ENCODE measurements at places on chromosomes 4 and X.

DNA sequence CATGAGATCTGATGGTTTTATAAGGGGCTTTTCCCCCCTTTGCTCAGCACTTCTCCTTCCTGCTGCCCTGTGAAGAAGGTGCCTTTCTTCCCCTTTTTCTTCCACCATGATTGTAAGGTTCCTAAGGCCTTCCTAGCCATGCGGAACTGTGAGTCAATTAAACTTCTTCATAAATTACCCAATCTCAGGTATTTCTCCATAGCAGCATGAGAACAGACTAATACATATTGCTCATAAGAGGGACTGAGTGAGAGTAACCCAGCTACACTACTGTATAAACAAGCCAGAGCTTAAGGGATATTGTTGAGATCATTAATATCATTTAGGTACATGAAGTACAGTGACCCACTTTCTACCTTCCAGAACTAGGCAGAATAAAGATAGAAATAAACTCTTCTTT, 102.9 kb downstream of the TEX13A start:
- DNase-seq = no peak

DNA sequence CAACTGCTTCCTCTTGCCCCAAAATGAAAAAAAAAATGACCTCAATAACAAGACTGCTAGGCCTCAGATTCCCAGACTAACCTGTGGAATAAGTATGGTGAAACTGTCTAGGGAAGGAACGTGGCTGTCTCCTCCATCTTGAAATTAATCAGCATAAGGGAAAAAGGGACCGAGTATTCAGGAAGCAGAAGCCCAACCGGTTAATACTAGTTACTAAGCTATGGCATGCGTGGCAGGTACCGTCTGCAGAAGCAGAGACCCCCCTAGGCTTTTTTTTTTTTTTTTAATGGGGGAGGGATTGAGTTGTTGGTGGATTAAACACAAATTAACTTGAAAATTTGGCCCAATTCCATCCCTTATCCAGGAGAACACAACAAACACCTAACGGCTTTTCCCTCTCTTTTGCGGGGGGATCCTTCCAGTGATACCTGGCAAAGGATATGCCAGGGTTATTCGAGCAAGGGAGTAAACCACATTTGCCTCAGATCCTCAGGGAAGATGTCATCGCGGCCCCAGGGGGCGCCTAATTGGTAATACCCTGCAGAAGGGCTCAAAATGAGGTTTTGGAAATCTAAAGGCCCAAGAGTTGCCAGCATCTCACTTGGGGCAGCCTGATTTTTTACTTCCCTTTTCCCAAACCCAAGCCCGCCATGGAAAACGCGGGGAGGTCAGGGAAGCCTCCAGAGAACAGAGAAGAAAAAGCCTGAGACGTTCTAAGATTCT, 893 bp downstream of the RLIM start:
- DNase-seq = no peak

DNA sequence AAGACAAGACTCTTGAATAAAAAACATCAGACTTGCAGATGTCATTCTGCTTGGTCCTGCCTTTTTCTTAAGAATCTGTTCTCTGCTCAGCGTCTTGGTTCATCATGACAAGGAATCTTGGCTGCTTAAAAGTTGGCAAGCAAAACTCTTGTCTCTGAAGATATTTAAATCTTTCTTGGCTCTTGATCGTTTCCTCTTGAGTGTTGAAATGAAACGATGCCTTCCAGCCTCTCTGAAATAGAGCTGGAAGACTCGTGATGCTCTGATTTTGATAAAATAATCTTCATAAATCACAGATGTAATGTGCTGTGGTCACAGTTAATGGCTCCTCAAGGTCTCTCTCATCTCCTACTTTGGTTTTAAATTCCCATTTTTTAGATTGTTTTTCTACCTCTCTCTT, 39.9 kb upstream of the TMEM192 start:
- no peak for DNase-seq

DNA sequence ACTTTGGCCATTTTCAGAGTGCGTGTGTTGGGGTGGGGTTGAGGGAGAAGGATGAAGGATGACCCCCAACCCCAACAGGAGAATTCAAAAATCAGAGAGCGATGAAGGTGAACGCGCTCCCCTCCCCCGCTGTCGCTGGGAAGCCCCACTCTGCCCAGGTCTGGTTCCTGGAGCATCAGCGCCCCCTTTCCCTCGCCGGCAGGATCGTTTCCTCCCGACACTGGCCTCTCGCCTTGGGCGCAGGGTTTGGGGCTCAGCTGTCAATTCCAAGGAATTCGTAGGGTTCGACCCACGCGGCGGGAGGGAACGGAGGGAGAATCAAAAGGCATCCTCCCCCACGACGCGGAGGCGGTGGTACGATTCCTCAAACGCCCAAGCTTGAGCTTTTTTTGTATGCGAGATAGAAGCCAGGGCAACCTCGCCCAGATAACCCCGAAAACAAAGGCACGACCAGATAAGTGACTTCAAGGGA, 1.0 kb upstream of the PDGFRA start:
- DNase-seq = no peak

DNA sequence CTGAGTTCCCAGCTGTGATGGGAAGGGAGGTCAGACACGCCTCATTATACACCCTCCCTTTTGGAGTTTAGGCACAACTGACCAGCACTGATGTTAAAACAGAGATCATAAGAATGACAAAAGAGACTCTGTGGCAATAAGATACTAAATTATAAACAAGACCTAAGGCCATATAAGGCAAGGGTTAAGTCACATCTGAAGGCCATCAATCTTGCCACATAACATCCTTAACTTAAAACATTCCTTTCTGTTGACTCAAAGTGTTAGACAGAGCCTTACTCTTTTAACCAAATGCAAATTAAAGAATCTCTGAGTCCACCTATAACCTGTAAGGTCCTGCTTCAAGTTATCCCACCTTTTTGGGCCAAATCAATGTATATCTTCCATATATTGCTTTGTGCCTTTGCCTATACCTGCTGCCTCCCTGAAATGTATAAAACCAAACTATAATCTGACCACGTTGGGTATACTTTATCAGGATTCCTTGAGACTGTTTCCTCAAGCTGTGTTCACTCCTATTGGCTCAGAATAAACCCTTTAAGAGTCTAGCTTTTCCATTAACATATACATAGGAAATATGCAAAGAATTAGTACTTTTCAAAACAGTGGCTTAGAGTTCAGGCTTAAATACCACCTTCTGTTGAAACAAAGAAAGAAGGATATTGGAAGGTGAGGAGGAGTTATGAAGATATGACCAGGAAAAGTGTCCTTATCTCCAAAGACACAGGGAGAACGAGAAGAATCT, 214.4 kb upstream of the PPP1R2C start:
- DNase-seq = no peak

GRCh38 chr4:26452565-26453531, 37.4 kb downstream of the CCKAR start:
- no peak for DNase-seq

GRCh38 chr4:129098531-129099001, 2.6 kb downstream of the C4orf33 start:
- no peak for DNase-seq

DNA sequence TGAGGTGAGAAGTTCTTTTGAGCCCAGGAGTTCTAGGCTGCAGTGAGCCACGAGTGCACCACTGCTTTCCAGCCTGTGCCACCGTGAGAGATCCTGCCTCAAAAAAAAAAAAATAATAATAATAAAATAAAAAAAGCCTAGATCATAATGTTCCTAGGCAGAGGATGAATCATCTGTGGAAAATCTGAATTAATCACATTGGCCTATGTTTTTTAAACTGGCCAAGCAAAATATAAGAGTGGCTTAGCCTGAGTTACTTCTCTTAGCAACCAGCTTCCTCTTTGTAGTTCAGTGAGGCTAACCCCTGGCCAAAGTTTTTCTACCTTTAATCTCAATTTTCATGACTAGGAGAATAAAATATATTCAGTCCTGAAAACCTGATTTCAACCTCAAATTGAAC, 614.6 kb downstream of the PPP4R3C start:
- no peak for DNase-seq

DNA sequence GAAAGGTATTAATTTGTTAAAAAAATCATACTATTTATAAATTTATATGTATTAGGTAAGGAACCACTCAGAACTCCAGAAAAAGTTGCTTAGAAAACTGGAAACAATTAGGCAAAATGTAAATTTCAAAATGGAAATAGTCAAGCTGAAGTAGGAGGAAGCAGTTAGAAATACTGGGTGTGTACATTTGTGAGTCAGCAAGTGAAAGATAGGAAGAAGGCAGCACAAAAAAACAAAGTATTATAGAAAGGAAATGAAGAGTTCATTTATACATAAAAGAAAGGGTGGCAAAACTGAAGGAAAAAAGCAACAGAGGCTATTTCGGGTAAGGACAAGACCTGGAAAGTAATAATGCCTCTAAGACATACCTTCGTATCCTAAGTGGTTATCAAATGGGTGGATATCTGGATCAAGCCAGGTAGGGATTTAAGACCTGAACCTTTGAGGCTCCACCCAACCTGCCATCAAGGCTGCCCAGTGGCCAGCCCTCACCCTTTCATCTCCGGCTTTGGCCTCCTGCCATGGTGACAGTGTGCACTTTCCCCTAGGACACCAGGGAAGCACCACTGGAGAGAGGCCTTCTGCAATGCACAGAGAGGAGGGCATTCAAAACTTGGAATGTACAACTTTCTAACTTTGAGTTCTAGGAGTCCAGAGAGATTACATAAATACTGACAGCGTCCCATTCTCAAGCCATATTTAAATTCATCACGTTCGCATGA, at the start of gene LRRC66:
TSS of gene LRRC66 (minus strand) at position 428 of the 722 bp plus-strand sequence. CDS start 2,750 bp downstream, outside the sequence.
- DNase-seq = no peak

- no peak for DNase-seq
These were observed 556.1 kb downstream of the IL1RAPL1 start for GRCh38 chrX:29143356-29143755.

- no peak for DNase-seq
These were observed 10.2 kb downstream of the GAK start for GRCh38 chr4:921830-922331.

GRCh38 chr4:112926819-112927218, 122.6 kb upstream of the ANK2 start:
- no peak for DNase-seq

DNA sequence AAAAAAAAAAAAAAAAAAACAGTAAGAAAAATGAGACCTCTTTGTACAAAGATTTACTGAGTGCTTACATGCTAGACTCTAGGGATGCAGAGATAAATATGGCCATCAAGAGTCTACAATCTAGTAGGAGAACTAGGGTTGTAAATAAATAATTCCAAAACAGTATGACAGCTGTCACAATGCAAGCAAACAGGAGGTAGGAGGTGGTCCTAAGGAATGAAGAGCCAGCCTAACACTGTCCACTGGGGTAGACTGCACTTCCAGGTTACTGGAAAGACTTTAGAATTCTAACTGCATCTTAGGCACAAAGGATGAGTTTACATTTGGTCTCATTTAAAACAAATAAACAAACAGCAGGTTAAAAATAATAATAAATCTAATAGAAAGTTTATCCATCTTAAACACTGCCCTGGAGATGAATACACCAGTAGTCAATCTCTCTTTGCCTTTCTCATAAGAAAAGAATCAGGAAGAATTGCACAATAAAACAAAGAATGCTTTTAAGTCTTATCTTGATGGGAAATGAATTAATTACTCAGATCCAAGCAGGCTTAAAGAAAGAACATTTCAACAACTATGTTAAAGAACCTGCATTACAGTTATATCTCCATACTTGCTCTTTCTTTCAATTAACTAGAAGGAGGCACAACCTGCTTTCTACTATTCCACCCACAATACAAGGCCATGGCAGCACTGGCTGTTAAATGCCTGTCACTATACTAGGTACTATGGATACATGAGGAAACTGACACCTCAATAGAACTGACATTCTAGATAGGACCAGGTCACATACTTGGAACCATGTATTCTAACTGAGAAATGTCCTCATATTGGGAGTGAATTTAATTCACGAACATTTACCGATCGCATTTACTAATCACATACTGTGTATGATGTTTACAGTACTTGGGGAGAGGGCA, 12.7 kb downstream of the ADGRA3 start:
- DNase-seq = no peak

DNA sequence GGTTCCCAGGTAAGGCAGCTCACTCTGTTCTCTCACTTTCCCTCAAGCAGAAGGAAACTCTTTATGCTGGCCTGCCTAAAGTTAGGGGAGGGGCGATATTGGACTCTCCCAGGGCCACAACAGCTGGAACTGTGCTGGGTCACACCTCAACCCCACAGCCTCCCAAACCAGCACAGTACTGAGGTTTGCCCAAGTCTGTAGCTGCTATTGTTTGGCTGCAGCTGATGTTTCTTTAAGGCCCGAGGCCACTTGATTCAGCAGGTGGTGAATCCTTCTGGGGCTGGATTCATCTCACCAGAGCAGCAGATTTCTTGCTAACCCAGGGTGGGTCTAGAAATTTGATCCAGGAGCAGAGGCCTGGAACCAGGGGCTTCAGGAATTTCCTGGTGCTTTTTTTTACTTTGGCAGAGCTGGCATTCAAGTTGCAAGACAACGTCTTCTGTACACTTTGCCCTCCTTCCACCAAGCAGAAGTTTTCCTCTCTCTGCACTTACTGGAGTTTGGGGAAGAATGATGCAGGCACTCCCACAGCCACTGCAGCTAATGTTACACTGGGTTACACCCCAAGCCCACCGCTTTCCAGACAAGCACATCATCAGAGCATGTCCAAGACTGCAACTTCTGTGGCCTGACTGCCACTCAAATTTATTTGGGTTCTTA, 544.7 kb upstream of the NDST4 start:
- no peak for DNase-seq

DNA sequence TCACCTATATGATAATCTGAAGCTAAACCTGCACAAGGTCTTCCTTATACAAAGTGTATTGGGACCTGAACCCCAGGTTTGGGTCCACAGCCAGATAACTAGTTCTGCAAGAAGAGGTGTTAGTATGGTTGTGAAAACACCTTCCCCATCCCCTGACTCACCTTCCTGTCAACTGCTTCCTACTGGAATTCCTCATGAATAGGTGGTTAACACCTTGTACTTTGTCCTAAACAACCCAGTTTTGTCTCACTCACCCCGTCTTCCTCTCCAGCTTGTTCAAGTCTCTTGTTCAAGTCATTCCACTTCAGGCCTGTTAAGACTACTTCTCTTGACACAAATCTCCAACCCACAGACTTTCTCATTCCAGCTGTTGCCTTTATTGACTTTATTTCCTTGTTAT, 45.5 kb downstream of the CCNG2 start:
- no peak for DNase-seq

DNA sequence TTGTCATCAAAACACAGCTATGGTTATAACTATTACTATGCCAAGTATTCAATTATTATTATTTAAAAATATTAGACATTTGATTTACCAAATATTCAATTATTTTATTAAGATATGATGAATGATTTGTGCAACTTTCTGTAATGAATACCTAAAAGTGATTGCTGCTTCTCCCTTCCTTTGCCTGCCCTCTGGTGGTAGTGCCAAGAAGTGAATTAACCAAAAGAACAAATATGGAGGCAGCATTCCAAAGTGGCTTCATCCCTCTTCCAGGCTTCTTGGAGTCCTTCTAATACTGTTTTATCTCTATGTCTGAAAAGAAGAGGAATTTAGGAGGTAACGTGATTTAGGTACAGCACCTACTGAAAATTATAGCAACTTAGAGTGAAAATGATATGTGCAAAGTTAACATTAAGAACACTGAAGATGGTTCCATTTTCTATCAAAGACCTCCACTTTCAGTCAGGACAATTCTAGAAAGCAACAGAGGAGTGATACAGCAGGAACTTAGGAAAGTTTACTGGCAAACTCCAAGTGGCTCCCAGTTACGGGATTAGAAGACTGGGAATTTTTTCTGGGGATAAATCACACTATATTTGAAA, 43.0 kb downstream of the ENPEP start:
- no peak for DNase-seq

Measured in cortex of kidney (tissue), 1 donor.